ENCODE measurements at places on chromosomes 7 and 10.

DNA sequence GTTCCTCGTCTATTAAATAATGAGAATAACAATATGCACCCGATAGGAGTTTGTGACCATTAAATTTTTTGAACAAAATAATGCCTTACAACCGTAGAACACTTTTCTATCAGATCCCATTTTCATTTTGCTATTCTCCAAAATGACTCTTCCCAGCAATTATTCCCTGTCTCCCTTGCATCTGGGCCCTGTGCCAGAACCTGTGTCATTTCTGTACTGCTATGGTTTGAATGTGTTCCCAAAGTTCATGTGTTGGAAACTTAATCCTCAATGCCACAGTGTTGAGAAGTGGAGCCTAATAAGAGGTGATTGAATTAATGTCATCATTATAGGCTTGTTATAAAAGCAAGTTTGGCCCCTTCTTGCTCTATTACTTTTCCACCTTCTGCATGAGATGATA, 33.2 kb upstream of the SMNDC1 start:
- no peak for DNase-seq

GRCh38 chr10:122054048-122055025, 65.4 kb downstream of the TACC2 start:
- peak; percentile 54 for DNase-seq

DNA sequence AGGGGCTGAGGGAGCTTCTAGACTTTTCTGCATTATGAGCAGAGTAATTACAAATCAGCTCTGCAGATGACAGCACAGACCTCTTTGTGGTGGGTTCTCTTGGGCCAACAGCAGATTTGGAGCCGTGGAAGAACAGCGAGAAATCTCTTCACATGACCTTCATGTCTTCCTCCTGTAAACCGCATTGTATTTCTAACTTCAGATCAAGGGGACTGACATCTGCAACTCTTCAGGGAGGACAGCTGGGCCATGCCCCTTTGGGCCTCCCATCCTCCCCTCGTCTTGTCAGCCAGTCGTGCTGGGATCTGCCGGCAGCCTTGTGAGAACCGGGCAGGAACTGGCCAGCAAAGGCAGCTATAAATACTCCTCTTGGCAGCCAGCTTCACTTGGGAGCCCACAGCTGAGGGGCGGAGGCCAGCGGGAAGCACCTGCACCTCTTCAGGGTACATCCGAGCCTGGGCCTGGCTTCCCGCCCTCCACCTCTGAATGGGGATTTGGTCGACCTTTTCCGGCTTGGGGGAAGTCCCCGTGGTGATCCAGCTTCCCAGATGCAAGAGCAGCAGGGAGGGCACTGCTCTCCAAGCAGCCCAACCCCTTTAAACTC, 54.7 kb downstream of the STEAP1B start:
- peak; percentile 43 for DNase-seq

DNA sequence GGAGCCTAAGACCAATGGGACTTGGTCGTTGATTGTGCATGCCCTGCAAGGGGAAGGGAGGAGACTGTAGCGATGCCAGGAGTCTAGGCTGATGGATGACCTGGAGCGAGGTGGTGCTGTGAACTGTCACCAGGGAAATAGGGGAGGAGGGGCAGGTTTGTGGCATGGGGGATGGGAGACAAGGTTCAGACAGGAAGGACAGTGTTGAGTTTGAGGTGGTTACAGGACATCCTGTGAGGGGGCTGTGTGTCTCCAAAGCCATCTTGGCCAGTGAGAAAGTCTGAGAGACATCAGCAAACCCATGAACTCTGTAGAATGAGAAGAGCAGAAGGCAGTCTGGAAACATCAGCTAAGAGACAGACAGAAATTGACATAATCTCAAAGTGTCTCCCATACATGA, 38.5 kb upstream of the KDM7A start:
- DNase-seq = no peak

DNA sequence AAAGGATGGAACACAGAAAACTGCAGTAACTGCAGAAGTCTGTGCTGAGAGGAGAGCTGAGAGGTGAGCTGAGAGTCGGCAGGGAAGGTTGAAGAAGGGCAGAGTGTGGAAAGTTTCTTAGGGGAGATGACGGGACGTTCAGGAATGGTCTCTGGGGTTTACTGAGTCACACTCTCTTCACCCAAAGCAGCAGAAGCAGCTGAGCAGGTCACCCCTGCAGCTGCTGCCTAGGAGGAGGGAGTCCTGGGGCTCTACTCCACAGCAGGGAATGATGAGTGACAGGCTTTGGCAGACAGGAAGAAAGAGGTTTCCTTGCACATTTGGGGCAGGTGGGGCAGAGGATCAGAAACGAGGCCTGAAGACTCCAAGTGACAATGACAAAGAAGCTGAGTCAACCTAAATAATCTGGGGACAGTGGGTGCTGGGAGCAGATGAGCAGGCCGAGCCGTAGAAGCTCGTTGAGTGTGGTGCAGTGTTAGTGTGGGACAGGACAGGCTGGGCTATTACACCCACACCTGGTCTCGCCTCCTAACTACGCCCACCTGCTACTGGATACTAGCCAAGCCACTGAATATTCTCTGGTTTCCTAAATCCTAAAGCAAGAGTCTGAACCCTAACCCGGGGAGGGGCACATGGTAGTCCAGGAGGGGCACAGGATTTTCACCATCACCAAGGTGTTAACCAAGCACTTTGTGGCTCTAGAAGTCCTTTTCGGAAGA, 24.9 kb downstream of the BEND7 start:
- DNase-seq = no peak

GRCh38 chr10:71567006-71567405, 152.6 kb downstream of the C10orf105 start:
- DNase-seq = no peak

DNA sequence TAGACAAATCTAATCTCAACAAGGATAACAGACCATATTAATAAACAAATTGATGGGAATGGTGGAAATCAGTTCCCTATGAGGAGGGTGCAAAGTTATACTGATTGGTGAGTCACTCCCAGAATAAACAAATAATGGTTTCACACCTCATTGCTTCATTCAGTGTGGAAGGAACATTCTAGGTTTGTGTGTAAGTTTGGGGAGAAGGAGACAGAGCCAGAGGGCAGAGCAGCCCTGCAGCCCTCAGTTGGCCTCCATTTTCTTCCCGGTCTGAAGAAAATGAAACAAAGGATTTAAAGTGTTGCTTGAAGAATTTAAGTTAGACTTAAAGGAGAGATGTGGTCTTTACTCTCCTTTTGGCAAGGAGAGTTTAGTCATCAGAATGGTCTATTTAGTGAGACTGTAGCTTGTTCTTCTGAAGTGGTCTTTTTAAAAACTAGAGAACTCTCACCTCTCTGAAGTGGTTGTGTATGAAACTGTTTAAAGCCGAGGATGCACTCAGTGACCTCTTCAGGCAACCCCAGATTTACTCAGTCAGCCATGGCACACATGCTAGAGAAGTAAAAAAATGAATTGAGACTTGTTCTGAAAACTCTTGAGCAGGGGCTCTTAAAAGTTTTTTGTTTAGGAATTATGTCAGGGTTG, 27.2 kb downstream of the IKZF1 start:
- DNase-seq = no peak

GRCh38 chr7:40598915-40599314, 464.1 kb downstream of the SUGCT start:
- no peak for DNase-seq

DNA sequence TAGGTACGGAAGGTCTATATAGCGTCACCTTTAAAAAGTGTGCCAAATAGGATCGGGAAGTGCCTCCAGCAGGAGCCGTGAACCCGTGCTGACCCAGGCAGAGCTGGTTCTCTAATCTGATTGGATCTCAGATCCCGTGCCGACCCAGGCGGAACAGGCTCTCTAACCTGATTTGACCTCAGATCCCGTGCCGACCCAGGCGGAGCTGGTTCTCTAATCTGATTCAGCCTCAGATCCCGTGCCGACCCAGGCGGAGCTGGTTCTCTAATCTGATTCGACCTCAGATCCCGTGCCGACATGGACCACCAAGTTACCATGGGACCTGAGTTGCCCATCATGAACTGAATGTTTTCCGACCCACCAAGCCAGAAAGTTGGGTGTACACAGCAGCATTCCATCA, 463.9 kb downstream of the PTPRN2 start:
- DNase-seq = no peak

- DNase-seq = peak; percentile 5
These were observed 36.1 kb downstream of the LRRN3 start for GRCh38 chr7:111126987-111127386.

DNA sequence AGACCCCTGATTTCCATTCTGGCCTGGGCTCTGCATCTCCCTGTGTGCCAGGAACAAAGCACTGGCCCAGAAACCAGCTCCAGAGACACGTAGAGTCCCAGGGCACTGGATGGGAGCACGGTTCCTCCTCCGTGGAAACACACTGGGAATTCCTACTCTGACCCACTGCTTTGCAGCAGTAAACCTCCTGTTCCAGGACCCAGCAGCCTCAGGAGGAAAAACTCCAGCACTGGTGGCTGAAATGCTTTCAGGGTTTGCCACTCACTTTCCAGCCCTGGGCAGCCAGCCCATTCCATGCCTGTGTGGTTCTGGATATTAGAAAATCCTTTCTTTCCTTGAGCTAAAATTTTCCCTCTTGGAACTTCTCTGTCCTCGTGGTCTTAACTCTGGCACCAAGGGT, 58.0 kb downstream of the FAM171A1 start:
- no peak for DNase-seq

DNA sequence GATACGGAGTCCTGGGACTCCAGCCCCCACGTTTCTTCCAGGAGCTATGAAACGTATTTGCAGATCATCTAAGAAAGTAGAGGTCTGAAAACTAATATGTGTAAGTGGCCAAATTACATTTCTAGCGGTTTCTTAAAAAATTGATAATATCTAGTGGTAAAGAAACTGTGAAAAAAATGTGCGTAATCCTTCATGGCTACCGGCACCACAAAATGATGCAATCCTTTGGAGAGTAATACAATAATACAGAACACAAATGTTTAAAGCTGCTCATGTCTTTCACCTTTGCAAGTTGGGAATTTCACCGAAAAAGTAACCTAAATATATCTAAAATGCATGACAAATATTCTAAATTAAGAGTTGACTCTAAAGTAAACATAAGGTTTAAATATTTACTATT, 742.1 kb downstream of the GRID1 start:
- DNase-seq = no peak

- no peak for DNase-seq
These were observed 163.5 kb upstream of the NEBL start for GRCh38 chr10:21060626-21061025.

DNA sequence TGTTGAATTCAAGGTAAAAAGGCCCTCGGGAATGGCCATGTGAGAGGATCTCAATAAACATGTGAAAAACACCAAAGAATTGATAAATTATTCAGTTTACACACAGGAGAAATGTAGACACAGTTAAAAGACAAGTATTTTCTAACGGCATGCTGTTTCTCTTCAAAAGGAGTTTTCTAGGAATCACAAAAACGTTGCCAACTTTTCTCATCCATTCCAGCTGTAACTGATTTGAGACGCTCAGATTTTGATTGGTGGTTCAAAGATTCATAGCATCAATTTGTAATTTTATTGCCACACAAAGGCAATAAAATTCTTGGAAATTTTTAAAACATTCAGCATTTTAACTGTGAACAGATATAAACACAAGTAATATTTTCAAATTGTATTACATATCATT, 384.9 kb upstream of the PFKP start:
- DNase-seq = no peak

GRCh38 chr7:26688936-26689506, 175.4 kb downstream of the SKAP2 start:
- DNase-seq = no peak

GRCh38 chr10:21509341-21510240, 15.9 kb downstream of the SKIDA1 start:
- DNase-seq = peak; percentile 26

DNA sequence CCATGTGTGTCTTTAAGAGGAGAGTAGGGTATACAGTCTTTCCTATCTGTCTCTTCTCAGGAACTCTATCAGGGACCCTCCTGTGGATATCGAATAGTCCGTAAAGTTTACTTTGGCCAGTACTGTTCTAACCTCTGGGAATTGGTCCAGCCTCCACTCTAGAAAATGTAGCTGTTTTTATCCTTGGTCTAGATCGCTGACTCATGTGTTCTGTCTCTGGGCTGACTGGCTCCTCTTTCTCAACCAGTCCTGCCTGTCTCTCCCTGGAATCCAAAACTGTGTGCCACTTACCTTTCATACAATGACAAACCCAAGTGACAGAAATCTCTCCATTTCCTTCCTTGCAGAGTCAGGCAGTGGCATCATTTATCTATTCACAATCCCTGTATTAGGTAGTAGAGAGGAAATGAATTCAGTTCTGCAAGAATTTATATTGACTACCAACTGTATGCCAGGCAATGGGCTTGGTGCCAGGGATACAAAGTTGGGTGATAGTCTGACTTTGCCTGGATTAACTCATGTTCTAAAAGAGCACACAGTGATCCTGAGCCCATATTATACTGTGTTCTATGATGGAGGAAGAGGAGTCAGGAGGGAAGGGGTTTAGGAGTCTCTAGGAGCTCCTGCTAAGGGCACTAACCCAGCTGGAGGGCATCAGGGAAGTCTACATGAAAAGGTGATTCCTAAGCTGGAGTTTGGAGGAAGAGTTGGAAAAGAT, 232.7 kb downstream of the LRMDA start:
- no peak for DNase-seq

- DNase-seq = no peak
These were observed 406.1 kb downstream of the GATA3 start for GRCh38 chr10:8460626-8461025.

DNA sequence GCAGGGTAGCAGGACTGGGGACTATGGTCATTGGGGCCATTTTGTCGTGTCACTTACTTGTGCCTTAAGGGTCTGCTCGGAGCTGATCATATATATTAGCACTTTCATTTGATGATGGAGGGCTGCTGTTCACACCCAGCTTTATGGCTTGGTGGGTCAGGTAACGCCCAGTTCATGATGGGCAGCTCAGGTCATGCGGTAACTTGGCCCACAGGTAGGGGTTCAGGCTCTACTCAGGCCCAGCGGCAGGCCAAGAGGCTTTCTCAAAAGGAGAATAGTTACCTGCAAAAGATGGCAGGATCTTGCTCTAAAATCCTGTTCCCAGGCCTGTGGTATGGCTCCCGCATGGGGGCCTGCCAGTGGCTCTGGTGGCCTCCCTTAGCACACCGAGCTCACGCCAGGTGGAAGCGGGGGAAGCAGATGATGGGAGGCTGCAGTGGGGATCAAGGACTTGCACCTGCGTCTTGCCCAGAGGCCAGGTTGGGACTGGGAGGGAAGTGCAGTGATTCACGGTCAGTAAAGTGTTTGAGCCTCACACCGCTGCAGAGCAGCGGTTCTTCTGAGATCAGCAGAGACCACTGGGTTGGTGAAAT, 109.5 kb downstream of the ADCY1 start:
- DNase-seq = no peak

DNA sequence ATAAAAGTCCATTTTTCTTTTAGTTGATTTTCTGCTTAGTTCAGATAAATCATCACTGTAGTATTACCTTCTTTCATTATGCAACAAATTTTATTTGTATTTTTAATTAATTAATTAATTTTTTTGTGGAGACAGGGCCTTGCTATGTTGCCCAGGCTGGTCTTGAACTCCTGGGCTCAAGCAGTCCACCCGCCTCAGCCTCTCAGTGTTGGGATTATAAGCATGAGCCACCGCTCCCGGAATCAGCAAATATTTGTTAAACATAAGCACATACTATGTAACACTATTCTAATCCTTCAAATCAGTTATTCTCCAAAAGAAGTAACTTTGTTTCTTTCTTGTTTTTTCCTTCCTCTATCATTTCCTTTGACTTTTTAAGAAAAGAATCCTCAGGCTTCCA, 584.8 kb upstream of the ANKRD30A start:
- DNase-seq = no peak

- no peak for DNase-seq
These were observed 9.7 kb downstream of the HYCC1 start for GRCh38 chr7:23004247-23004520.

- peak; percentile 81 for DNase-seq
These were observed at the start of gene SLC18A2 for GRCh38 chr10:117240621-117241529. Gene SLC18A2, plus strand, starts transcription at chr10:117241114. Its CDS starts 580 bp downstream, at chr10:117241694.

Measured in iPS-NIHi11 (cell line).